ENCODE measurements at places on chromosomes 3 and 15.

GRCh38 chr3:77304700-77305021, 264.8 kb downstream of the ROBO2 start:
- no peak for DNase-seq

DNA sequence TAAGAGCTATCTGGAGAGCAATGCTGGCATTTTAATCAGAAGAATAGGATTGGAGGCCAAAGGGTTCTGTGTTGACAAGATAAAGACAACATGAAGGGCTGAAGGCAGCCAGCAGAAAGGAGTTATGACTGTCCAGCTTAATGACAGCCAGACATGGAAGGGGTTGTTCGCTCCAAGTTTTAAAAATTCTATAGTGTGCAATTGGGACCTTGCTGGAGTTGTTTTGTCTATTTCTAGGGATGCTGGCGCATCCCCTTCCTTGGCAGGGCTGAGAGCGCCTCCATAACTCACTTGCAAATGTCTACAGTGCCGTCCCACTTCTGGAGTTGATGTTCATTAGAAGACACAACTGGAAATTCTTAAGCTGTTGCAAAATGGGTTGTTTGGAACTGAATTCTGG, 200.7 kb downstream of the TLE3 start:
- no peak for DNase-seq

DNA sequence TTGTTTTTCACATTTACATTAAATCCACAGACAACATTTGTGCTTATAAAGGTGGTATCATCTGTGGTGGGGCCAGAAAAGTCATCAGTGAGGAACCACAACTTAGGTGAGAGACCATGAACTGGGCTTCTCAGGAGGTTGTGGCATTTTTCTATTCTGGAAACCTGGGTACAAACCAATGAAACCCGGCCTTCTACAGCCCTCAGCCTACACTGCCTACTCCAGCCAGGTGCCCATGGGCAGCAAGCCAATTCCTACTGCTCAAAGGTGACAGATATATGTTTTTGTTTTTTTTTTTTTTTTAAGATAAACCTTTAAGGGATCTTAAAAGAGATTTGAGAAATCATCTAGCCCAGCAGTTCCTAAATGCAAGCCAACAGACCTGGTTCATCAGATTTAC, 20.3 kb downstream of the SPG21 start:
- DNase-seq = no peak

GRCh38 chr3:47012342-47013230, 33.1 kb downstream of the NBEAL2 start:
- peak; percentile 62 for DNase-seq

DNA sequence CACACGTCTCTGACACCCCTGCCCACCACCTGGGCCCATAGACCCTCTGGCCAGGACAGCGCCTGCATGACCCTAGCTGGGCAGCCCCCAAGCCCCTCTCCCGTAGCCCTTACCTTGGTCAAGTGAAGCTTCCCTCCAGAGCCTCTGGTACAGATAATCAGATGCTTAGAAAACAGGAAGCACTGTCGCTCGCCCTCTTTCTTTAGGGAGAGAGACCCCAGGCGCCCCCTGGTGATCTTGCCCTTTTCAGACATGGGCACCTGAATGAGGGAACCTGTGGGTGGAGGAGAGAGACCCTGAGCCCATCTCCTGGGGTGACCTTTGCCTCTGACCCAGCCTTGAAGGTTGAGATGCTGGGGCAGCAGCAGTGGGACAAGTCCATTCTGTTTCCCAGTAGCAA, 65.4 kb downstream of the RASGRF1 start:
- no peak for DNase-seq

DNA sequence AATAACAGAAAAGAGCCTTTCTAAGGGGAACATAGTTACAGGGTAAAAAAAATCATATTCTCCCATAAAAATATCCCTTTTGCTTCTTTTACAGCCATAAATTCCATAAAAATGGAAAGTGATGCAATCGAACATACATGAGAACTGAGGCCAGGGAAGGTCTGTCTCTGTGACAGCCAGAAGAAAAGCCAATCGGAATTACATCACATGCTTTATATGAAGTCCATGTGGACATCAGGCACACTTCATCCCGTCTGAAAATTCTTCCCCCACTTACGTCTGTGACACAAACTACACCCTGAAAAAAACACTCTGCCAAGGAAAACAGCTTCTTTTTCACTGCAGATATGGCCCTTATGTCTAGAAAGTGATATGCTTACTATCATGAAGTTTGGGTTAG, 323.5 kb downstream of the ERC2 start:
- no peak for DNase-seq

GRCh38 chr15:72272213-72272996, at the start of gene PARP6:
Gene PARP6, minus strand, starts transcription at chr15:72272554. Its CDS starts 5,077 bp downstream, at chr15:72267477.
- peak; percentile 99 for DNase-seq

All from body of pancreas (tissue), 4 donors.